Stimulated activated naive CD8-positive, alpha-beta T cell treated with anti-CD3 and anti-CD28 coated beads, Interleukin-15, Interleukin-2, amounts not matched to agents 100 U/mL and 50 U/mL, for 24 hours (primary cell): ENCODE measurements at places on chromosomes 4 and X.

- no peak for DNase-seq
Measured at GRCh38 chr4:108810087-108810486, 47.2 kb upstream of the ETNPPL start.

GRCh38 chr4:70505151-70505748, 13.1 kb upstream of the AMTN start:
- peak; percentile 65 for DNase-seq

- no peak for DNase-seq
Measured at GRCh38 chrX:155877288-155877687, 3.9 kb upstream of the VAMP7 start.

DNA sequence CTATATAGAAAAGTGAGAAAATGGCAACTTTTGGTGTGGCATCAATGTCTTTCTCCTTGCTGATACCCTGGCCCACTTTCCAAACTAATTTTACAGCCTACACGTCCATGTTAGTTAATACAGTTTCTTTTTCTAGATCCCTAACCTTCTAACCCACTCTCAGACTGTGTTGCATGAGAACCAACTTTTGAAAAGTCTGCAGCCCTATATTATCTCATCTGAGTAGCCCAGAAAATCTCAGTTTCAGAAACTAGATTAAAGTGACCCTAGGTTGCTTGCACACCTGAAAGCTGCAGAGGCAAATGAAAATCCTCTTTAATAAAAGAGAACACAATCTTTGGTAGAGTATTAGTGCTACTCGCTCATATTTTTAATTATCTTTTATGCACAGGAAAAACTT, 371.6 kb upstream of the EMCN start:
- no peak for DNase-seq

DNA sequence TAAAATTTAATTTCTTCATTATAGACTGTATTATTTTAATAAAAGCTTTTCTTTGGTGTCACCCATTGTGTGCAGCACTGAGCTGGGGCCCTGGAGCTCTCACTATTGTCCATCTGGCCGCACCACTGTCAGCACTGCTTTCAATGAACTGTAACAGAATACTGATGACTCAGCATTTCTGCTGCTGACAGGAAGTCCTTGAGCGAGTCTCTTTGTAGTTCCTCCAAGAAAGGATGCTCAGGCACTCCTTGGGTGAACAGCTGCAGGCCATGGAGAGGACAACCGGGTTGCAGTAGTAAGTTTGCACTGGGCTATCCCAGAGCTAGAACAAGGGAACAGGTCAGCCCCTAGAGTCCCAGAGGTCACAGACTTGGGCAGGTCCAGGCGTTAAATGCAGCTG, 81.6 kb downstream of the SORBS2 start:
- no peak for DNase-seq

DNA sequence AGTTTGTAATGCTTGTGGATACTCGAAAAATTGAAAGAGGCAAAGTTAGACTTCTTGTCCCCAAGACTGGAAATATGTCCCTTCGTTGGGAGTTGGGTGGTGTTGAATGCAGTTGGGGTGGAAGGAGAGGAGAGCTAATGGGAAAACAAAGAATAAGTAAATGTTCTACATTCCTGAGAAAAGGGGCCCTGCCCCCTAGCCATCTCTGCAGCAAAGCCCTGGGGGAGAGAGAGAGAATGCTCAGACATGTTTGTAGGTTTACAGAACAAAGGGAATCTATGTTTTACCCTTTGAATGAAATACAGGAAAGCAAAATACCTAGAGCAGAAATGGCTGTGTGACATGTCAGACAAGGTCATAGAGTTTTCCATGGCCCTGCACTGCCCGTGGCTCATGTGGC, 88.1 kb downstream of the RASL11B start:
- DNase-seq, result no peak

GRCh38 chr4:2902126-2902525, 58.5 kb downstream of the ADD1 start:
- no peak for DNase-seq

GRCh38 chrX:154739952-154740465, 10.9 kb downstream of the GAB3 start:
- no peak for DNase-seq

- DNase-seq, result no peak
Measured at GRCh38 chrX:9172464-9172850, 138.5 kb upstream of the FAM9B start.

- no peak for DNase-seq
Measured at GRCh38 chrX:15849555-15849954, 5.1 kb downstream of the AP1S2 start.

DNA sequence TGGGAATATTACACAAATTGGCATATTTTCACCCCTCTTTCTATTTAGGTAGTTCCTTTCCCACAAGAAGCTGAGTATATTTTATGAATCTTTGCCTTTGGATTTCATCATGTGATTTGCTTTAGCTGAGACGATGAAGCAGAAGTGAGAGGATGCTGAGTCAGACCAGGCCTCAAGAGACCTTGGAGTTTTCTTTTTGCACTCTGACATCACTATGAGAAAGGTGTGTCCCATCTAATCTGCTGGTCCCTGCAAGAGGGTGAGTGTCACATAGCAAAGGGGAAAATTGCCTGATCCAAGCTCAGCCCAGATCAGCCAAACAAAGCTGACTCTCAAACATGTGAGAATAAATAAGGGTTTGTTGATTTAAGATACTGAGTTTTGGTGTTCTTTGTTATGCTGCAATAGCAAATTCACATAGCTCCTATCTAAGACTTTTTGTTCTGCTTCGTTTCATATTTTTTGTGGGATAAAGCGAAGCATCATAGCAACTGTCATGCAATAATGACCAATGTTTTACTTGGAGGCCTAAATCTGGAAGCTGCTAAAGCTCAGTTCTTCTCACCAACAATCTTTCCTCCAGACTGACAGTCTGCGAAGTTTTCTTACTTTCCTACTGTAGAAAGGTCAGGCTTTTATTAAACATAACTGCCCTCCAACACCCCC, 176.9 kb downstream of the PDHA2 start:
- DNase-seq, result no peak

- no peak for DNase-seq
Measured at GRCh38 chrX:115713460-115713859, 152.5 kb downstream of the PLS3 start.

- no peak for DNase-seq
Measured at GRCh38 chr4:80173841-80174240, 23.5 kb upstream of the PRDM8 start.

DNA sequence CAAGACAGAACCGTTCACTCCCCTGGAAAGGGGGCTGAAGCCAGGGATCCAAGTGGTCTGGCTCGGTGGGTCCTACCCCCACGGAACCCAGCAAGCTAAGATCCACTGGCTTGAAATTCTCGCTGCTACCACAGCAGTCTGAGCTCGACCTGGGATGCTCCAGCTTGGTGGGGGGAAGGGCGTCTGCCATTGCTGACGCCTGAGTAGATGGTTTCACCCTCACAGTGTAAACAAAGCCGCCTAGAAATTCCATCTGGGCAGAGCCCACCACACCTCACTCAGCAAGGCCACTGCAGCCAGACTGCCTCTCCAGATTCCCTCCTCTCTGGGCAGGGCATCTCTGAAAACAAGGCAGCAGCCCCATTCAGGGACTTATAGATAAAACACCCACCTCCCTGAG, 13.4 kb upstream of the PBDC1 start:
- DNase-seq, result no peak

- DNase-seq, result no peak
Measured at GRCh38 chrX:9316096-9316495, 148.8 kb upstream of the TBL1X start.

GRCh38 chr4:52576326-52576725, 82.8 kb downstream of the USP46 start:
- no peak for DNase-seq

DNA sequence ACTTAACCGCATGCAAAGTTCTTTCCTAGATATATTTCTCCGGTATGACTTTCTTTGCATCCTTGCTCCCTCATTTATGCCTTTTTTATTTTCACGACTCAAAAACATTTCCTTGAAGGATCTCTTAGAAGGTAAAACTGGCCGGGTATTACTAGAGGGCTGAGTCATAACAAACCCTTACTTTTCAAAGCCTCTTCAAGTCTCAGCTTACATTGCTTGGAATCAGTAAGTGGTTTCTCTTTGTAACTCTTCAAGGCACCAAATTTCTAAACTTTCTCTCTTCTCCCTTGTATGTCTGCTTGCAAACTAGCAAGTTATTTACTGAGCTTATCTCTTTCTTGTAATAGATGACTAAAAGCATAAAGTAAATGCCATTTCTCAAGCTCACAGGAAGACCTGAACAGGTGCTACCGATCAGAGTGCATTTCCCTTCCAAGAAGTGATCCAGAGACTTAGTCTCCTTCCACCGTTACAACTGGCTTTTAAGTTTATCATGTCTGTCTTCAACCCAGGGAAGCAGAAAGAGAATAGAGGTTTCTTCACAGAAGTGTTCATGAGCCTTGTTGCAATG, 75.5 kb downstream of the ANXA10 start:
- DNase-seq, result no peak

DNA sequence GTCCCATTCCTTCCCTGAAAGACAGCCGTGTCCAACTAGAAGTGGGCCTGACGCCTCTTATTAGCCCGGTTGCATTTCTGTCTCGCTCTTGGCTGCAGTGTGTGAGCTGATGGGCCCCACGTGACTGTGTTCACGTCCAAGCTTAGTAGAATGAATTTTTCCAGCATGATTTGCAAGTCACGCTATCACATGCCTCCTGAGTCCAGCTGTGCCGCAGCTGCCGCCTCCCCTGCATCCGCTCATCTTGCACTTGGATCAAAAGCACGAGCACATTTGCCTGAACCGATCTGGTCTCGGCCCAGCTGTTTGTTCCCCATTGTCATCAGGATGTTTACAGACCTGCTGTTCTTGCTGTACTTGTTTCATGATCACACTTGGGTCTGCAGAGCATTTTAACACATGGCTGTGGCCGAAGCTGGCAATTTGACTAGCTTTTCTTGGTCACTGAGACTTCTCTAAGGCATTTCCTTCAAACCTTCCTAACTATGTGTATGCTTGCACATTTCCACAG, 126.5 kb downstream of the KIT start:
- DNase-seq, result no peak

- peak; percentile 65 for DNase-seq
Measured at GRCh38 chr4:3044870-3045819, 29.2 kb downstream of the HTT-AS start.

DNA sequence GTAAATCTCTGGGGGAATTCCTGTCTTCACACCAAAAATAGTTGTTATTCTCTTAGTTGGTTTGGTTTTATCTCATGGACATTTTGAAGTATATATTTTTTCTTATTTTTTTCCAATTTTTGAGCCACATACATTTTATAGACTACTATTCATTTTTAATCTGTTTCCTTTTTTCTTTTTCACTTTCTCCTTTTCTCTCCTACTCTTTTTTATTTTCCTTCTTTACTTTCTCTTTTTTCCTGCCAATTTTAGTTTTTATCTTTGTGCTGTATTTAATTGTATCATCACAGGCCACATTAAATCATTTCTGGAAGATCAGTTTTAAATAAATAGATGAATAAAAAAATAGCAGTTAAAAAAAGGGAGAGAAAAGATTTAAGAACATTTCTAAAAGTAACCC, 14.0 kb upstream of the JADE3 start:
- DNase-seq, result no peak

- DNase-seq, result no peak
Measured at GRCh38 chrX:135639066-135639780, 74.2 kb upstream of the CT45A1 start.

GRCh38 chr4:24845902-24846301, 50.5 kb downstream of the SOD3 start:
- DNase-seq, result no peak

DNA sequence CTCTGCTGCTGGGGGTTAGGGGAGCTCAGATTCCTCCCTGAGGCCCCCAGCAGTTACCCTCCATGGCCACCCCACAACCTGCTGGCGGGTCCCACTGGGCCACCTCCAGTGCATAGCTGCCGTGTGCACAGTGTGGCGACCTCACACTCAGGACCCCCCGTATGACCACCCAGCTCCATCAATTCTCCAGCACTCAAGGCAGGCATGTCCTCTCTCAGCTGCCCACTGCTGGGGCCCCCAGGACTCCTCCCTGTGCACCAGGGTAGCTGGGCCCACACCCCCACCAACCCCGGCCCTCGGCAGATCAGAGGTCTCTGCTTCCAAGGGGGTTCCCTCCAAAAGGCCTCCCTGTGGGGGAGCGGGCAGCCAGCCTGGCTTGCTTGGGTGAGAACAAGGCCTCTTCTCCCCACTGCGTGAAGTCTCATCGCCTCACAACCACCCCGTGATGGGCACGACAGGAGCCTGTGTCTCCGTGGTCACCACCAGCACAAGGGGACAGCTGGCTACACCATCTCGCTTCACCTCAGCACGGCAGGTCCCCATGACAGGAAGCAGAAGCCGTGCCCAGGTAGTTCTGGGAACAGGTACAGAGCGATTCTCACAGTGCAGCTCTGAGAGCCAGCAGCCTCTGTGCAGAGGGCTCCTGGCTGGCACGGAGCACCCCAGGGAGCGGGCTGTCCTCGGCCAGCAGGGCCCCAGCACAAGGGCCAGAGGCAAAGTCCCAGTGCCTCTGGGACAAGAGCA, 4.6 kb upstream of the HAUS3 start:
- DNase-seq, result peak; percentile 2

- no peak for DNase-seq
Measured at GRCh38 chr4:111681751-111682150, 463.5 kb upstream of the FAM241A start.

- no peak for DNase-seq
Measured at GRCh38 chr4:145066063-145066501, 31.9 kb downstream of the ANAPC10 start.

GRCh38 chr4:3675251-3676115, 90.7 kb upstream of the ADRA2C start:
- no peak for DNase-seq

DNA sequence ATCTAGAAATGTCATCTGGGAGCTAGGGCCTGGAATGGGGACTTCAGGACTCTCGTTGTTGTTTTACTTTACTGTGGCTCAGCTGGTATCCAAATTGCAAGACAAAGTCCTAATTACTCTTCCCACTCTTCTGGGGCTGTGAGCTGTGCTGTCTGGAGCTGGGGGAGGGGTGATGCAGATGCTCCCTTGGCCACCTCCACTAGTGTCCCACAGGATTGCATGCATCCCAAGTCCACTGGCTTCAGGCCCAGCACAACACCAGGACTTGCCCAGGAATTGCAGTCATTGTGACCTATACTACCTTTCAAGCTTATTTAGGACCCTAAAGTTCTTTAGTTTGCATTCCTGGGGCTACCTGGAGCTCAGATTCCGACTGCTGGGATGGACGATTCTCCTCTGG, 366.1 kb upstream of the FAM47C start:
- DNase-seq, result no peak

GRCh38 chrX:17375367-17375636, 302 bp downstream of the NHS start:
- DNase-seq, result no peak

- DNase-seq, result no peak
Measured at GRCh38 chr4:111883557-111883999, 261.7 kb upstream of the FAM241A start.

DNA sequence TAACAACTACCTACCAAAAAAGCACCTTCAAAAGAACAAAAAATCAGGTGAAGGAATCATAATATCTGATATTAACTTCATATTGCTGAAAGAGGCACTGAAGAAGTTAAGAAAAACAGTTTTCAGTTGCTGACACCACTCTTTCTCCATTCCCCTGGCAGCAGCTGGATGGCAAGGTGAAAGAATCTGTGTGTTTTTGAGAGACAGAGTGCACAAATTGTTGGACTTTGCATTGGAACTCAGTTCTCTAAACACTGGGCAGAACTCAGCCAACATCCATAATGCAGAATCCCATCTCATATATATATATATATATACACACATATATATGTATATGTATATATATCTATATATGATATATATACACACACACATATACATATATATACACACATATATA, 408.3 kb upstream of the MAGEC2 start:
- no peak for DNase-seq
